ENCODE measurements at places on chromosomes 4 and X.

DNA sequence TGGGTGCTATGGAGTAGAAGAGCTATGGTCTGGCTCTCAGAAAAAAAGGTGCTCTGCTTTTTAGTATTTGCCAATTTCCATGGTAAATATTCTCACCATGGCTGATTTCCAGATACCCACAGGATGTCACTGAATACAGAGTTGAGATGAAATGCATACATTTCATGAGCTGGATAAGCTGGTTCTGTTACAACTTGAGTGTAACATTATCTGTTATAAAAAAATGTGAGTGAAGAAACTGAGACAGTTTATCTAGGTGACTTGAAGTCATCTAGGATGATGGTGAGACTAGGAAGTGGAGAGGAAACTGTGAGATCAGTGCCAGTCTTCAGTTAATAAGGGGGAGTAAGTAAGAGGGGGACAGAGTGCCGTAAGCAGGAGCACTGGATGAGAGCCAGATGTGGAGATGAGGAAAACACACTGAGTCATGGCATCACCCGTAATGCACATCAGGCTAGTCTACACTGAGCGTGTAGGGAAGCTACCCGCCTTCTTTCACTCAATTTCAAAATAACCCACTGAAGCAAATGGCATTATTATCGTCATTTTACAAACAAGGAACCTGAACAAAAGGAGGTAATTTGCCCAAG, 5.0 kb downstream of the HPSE start:
- DNase-seq: no peak

DNA sequence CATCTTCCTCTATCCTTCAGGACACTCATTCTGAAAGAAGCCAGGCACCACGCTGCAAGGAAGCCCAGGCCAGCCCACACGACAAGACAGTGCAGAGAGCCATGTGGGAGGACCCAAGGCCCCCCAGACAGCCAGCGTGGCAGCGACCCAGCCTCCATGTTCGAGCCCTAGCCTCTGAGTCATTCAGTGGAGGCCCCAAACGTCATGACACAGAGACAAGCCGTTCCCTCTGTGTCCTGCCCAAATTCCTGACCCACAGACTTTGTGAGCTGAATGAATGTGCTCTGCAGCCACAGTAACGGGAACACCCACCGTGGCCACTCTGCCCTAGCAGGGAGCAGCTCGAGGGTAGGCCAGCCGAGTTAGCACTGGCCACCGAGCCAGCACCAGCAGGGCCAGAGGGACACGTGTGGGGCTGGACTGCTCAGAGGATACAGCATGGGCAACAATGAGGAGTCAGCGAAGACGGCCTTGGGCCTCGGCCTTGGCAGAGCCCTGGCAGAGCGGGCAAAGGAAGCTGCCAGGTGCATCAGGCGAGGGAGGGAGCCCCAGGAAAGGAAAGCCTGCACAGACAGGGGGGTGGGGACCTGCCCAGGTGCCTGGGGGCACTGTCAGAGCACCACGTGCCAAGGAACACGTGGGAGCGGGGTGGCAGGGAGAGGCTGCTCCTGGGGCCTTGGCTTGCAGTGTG, 8.6 kb downstream of the BLOC1S4 start:
- no peak for DNase-seq

- no peak for DNase-seq
Measured at GRCh38 chrX:38893441-38893840, 92.2 kb downstream of the MID1IP1 start.

- no peak for DNase-seq
Measured at GRCh38 chrX:39967348-39967747, 130.4 kb downstream of the BCOR start.

GRCh38 chrX:39450234-39450977, 647.4 kb downstream of the BCOR start:
- no peak for DNase-seq

- no peak for DNase-seq
Measured at GRCh38 chr4:163966612-163967011, 472.1 kb downstream of the TMA16 start.

DNA sequence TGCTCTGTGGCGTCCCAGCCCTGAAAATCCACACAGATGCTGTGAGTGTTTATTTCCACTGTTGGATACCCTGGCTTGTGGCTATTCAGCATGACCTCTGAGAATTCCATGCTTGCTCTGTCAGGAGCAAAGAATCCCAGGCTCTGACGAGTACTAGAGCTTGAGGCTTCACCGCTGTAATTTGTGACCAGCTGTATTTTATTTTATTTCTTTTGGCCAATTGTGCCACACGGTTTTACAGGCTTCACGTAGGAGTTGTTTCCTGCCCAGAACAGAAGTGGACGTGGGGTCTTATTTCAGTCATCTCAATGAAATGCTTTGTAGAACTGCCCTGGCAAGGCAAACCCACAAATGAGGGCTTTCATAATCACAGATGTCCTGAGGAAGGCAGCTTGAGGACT, 69.4 kb upstream of the CLDN34 start:
- DNase-seq: no peak

- DNase-seq: no peak
Measured at GRCh38 chrX:2614911-2615310, 76.2 kb upstream of the CD99 start.
